ENCODE measurements at places on chromosomes 5 and 9. TPM values are rescaled to one million over a fixed set of nuclear protein-coding genes. Genes with fewer than 3 reads are reported as not detected.

DNA sequence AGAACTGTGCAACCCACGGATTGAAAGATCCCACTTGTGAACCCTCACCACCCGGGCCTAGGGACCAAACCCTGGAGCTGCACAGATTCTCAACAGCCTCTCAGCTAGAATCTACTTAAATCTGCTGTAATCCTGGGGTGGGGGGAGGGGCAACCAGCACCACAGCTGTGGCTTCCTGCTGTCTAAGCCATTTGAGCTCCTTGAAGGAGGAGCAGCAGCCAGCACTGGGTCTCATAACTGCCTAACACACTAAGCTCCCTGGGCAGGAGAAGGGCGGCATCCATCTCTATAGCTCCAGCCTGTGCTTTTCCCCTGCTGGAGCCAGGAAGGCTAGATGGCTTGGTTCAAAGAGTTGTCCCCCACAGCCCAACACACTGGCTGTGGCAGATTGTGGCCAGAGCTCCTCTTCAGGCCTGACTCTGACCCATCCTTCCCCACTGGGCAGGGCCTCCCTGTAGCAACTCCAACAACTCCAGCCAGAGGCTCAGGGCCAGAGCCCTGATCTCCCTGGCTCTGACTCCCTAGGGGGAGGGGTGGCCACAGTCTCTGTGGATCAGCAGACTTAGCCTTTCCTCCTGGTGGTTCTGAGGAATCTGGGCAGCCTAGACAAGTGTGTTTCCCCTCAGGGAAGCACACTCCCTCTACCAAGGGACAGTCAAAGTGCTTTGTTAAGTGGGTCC is 72.0 kb upstream of the C9orf72 start:
- DNase-seq: no peak

DNA sequence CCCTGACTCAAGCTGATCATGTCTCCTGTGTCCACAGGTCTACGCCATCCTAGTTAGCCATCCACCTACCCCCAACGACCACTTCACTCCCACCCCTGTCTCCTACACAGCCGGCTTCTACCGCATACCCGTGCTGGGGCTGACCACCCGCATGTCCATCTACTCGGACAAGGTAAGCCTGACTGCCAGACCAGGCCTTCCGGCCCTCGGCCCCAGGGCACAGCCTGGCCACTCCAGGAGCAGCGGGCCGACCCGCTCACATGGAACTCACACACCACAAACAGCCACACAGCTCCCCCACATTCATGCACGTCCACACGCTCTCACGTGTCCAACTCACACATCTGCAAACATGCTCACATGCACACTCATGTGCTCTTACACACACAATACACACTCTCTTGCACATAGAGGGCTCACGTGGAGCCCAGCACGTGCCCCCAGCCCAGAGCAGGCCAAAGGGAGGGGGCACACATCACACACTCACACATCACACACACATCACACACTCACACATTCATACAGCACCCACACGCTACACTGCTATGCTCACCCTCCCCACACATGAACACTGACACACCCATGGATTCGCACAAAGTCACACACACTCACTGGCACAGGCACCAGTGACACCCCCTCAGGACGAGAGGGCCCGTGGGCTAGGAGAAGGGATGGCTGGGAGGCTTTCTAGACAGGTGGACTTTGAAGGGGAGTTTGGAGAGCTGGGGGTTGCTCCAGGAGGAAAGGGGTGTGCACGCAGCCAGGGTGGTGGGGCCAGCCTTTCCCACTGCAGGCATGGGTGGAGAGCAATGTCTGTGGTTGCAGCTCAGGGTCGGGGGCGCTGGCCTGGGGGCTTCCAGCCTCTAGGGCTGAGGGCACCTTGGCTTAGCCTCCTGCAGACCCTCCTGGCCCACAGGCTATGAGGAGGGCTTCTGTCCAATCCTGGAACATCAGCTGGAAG is 3.3 kb downstream of the GRIN1 start:
- DNase-seq: no peak

DNA sequence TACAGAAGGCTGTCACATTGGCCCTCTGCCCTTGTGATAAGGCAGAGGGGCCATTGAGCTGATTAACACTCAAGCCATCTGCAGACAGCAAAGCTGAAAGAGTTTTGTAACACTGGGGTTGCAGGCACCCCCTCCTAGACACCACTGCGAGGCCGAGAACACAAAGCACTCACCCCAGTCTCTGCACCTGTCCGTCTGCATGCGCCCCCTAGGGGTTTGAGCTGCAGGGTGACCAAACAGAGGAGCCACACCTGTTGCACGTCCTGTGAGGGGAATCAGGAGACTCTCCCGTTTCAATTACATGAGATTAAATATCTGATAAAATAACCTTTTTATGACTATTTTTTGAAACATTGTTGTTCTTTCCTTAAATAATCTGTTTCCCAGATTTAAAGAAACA is 1180.4 kb downstream of the CDH9 start:
- no peak for DNase-seq

DNA sequence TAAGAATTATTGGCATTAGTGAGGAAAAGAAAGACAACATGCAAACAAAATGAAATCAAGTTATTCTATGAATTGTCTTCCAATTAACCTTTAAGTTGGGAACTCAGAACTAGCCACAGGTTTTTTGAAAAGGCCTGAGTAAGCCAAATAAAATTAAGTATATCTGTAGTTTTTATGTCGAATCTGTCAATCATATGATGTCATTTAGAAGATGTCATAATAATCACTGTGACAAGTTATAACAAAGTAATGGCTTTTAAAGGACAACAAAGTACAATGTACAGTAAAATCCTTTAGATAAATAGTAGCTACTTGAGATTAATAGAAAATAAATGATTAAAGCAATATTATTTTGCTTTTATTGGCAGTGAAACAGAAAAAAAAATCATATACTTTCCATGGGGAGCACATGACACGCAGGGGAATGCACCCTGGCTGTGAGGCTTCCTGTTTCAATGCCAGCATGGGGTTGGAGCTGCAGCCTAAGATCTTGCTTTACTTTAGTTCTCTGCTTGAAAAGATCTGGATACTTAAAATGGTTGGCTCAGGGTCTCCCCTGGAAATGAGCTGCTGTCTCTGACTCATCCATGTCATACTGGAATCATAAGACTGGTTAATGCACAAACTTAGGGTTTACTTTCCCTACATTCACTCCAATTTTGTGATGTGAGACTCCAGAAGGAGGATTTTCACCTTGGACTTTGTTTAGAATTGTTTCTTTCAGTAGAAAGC is 284.3 kb downstream of the TAF11L14 start:
- DNase-seq: no peak

DNA sequence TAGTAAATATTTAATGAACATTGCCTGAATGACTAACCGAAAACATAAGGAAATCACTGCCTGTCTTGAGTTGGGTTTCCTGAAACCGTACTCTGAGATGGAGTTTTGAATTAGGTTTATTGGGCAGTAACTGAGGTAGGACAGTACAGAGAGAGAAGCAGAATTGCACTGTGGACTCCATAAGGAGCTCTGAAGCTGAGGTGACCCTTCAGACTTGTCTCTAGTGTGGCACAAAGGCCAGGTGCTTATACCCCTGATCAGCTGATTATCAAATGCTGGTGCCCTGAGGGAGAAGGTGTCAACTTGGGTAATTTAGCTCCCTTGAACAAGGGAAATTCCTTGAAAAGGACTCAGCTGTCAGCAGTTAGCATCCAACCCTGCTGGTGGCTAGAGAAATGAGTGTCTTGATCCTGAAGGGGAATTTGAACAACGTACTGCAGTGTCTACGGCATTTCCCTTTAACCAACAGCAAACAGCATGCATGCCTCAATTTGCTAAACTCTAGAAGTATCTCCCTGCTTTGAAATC is 135.0 kb upstream of the SMARCA2 start:
- no peak for DNase-seq

DNA sequence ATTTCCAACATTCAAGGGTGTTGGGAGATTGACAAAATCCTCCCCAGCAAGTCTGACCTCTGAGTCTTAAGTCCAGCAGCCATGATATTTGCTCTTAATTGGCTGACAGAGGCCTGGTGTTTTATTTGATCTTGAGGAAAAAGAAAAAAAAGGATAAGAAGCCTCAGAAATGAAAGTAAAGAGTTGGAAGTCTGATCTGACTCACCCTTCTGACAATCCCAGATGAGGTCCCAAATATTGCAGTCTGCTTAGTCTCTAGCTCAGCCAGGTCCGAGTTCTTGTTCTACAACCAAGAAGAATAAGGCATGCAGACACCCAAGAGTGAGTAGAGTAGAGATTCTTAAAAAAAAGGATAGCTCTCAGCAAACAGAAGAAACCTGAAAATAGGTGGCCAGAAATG is 632.5 kb upstream of the ST8SIA4 start:
- DNase-seq: no peak

DNA sequence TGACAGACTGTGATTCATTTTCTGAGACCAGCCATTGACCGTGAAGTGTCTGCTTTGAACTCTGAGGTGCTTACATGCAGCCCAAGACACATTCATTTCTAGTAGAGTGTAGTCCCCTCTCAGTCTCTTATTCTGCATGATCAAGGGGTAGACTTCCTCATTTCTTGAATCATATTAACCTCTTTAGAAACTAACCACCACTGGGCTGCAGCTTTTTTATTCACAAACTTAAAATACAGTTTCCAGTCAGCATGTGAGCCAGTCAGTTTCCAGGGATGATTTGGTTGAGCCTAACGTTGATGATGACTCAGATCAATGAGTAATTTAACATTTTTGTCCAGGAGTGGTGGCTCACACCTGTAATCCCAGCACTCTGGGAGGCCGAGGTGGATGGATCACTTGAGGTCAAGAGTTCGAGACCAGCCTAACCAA is 59.2 kb downstream of the OTULIN start:
- DNase-seq: no peak

DNA sequence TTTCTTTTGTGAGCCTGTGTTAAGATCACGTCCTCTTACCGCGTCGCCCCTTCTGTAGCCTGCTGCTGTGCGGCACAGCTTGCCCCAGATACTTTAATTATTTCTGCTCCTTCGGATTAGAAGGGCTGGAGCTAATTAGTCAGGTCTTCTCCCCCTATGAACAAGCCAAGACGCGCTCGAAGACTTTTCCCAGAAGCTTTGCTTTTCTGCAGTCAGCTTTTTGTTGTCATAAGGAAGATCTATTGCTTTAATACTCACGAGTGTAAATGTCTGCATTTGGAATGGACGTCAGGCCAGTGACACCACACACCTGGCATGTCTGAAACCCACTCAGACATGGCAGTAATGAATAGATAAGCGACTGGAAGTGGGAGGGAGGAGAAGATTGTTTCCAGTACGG is 37.0 kb downstream of the PRUNE2 start:
- DNase-seq: no peak

GRCh38 chr5:161373345-161373707 is 173.2 kb downstream of the GABRB2 start:
- no peak for DNase-seq

DNA sequence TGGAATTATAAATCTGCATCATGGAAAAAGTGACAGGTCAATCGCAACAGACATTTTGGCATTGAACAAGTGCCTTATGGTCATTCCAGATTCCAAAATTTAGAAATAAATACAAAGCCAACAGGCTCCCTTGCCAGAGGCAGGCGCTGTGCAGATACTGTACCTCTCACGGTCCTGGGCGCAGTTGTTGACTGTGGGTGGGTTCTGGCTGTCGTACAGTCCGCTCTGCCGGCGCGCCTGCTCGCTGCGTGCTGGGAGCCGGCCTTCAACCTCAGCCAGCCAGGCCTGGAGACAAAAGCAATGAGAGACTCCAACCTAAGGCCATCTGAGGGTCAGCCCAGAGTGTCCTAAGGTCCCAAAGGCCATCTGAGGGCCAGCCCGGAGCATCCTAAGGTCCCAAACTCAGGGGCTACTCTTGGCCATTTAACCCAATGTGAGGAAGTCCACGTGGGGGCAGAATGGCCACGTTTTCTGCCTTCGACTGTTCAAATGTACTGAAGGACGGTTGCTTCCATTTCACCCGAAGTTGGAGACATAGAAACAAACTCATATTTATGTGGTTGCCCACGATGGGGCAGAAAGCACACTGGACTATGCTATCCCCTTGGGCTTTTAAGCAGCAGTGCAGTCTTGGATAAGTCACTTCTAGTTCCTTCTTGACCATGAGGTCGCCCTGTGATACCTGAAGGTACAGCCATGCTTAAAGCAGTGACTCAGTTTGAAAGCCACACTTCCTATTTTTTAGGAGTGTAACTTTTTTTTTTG is 65.2 kb downstream of the USP20 start:
- no peak for DNase-seq

GRCh38 chr5:150703762-150704161 is 2.9 kb upstream of the RBM22 start:
- DNase-seq: no peak

- no peak for DNase-seq
These were observed 6.9 kb downstream of the MEGF10 start for GRCh38 chr5:127297348-127298035.

GRCh38 chr9:133051281-133051900 is 10.4 kb upstream of the CEL start:
- DNase-seq: no peak

- no peak for DNase-seq
These were observed at the start of gene RANBP17 for GRCh38 chr5:170861917-170862766. Gene RANBP17 (plus strand): TSS chr5:170862018.

Gene GABRP
- not detected for total RNA-seq

Gene ZNF883
- 0.44 TPM for total RNA-seq

Gene DMRT3
- not detected for total RNA-seq

Gene PRDM9
- total RNA-seq: not detected

All from activated CD8-positive, alpha-beta memory T cell treated with anti-CD3 and anti-CD28 coated beads, Interleukin-2, amount 10 ng/mL, durations not matched to agents 7 days and 5 days (primary cell).